ENCODE measurements at places on chromosomes 3 and 15.
A peak's percentile ranks its signal among the peaks of the same experiment; 100 is the strongest.

DNA sequence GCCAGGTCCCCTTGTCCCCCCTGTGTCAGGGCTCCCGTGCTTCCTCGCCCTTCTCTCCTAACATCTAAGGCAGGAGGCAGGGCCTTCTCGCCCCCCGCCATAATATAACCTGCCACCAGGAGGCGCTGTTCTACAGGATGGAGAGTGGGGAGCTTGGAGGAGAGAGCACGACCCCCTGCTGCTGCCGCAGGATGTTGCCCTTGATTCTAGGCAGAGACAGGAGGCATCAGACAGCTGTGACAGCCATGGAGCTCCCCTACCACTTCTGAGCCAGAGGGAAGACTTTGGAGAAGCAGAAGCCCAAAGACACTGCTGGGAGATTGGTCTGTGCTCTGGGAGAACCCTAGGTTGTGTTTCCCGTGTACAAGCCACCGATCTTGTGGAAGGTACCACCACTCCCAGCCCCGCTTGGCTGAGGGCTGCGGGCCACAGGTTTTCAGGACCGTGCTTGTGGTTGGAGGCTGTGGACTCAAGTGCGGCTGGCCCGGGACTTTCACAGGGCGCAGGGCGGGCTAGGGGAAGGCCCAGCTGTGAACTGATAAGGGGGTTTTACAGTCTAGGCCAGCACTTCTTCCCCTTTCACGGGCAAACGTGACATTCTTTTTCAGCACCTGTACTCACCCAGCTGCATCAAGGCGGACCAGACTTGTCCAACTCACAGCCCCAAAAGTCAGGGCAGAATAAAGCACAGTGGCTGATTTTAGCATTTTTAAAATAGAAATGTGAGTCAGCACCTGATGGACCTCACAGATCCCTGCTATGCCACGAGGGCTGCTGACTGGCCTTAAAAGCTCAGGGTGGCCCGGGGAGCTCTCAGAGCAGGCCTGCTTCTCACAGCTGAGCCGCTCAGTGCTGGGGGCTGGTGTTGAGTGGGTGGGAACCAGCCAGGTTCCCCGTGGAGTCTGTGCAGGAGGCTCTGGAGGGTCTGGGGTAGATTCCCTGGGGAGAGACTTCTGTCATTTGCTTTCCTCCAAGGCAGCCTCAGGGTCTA is 2.6 kb upstream of the TIGIT start:
- DNase-seq, result peak; percentile 93

- DNase-seq, result no peak
Measured at GRCh38 chr15:90029024-90029423, 27.9 kb downstream of the ZNF710 start.

DNA sequence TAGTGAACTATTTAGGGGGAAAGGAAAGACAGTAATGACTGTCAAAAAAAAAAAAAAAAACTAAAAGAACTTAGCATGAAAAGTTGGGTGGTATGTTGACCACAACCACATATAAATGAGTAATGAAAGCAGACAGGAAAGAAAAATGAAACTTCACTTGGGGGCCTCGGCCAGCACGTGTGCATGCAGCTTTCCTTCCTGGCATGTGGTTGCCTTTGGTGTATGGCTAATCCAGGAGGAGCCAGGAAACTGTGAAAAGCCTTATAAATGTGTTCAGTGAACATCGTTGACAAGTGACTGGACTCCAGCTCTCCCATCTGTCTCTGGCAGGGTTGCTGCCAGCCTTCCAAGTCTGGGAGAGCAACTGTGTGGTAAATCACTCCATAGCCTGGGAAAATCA is 195.1 kb downstream of the DTWD1 start:
- no peak for DNase-seq

- DNase-seq, result no peak
Measured at GRCh38 chr3:185207931-185208746, 45.7 kb downstream of the EHHADH start.

- DNase-seq, result no peak
Measured at GRCh38 chr15:67570875-67571647, 28.6 kb downstream of the MAP2K5 start.

DNA sequence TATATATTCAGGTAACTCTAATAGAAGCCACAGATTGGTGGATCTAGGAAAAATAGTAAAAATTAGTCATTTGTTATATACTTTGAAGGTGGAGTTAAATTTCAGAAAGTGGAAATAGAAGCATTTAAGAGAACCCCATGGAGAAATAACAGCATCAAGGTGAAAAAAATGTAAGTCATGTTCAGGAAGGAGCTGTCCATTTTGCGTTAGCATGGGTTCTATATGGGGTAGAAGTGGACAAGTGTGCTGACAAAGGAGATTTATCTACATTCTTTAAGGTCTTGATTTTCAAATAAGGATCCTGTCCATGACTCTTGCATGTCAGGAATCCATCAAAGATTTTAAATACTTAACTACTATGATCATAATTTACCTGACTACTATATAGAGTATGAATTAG is 50.2 kb upstream of the ROBO1 start:
- DNase-seq, result no peak

- DNase-seq, result no peak
Measured at GRCh38 chr3:155876503-155876902, 6.1 kb downstream of the GMPS start.

- no peak for DNase-seq
Measured at GRCh38 chr3:177238686-177239216, 41.5 kb upstream of the TBL1XR1 start.

DNA sequence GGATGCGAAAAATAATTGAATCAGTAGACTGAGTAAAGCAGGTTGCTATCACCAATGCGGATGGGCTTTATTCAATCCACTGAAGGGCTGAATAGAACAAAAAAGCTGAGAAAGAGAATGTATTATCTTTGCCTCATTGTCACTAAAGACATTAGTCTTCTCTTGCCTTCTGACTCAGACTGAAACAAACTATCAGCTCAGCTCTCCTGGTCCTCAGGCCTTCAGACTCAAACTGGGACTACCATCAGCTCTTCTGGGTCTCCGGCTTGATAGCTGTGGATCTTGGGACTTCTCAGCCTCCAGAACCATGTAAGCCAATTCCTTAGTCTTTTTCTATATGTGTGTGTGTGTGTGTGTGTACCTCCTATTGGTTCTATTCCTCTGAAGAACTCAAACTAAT is 12.6 kb downstream of the IFT57 start:
- no peak for DNase-seq

GRCh38 chr15:60830479-60830878 is 351.5 kb upstream of the ICE2 start:
- no peak for DNase-seq

- peak; percentile 44 for DNase-seq
Measured at GRCh38 chr3:50503504-50504342, at the start of gene CACNA2D2. Gene CACNA2D2 (minus strand): TSS chr3:50503634. CDS start chr3:50503423, 211 bp downstream.

DNA sequence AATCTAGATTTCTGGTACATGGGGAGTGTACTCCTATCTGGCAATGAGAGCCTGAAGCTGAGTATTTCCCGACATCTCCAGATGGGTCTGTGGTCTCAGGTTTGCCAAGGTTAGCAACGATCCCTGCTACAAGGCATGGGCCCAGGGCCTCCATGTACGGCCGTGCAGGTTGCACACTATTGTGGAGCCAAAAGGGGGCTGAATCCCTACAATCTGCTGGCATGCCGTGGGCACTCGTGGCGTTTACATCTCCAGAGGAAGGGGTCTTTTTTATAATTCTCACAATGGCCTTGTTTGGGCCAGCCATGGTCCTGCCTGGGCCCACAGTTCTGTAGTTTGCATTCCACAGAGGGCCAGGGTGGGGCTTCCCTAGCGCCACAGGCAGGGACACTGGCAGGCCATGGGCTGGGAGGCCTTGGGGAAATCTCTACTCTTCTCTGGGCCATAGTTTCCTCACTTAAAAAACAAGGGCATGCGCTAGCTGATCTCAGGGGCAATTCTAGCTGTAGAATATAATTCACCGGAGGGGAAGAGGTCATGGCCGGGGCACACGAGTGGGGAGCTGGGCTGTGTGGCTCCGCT is 68.9 kb upstream of the TLE3 start:
- no peak for DNase-seq

DNA sequence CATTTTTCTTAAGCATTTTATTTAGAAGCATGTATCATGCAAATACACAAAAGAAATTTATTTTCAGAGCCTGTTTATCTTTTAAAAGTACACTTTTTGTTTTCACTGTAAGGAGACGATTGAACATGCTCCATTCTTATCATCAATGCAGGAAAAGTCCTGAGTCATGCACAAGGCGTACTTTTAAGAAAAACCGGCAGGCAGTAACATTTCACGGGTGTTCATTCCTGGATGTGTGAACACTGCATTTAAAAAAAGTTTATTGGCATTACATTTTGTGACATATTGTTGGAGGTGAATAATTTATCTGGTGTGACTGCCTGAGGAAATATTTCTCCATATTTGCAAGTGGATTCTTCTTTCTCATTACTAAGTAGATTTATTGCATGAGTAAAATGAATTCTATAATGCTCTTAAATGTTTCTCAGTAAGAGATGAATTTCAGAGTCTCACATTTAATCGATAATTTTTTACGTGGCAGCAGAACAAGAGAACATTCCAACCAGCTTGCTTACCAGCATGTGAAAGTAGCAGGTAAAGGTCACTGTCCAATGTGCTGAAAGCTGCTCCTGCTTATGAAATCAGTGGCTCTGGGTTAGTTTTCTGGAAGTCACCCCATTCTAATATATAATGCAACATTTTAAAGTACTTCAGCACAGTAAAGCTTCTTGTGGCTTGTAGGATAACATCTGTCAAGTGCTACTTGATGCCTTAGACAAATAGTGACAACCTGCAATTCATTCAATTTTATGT is 87.0 kb downstream of the SV2B start:
- no peak for DNase-seq

DNA sequence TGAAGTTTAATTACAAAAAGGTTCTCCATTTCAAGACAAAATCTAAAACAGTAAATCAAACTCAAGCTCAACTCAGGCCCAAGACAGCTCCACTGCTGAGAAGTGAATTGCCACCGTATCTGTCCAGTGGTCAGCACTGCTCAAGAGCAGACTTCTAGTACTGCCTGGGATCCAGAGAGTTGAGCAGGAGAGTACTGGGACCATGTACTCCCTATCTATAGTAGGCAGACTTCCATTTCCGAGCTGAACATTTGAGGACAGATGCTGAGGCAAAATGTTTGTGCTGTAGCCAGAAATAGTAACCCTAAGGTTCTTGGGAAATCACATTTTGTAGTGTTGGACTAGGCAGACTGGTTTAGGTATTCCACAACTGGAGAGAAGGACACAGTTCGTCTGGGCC is 44.1 kb downstream of the MRPL3 start:
- DNase-seq, result no peak

DNA sequence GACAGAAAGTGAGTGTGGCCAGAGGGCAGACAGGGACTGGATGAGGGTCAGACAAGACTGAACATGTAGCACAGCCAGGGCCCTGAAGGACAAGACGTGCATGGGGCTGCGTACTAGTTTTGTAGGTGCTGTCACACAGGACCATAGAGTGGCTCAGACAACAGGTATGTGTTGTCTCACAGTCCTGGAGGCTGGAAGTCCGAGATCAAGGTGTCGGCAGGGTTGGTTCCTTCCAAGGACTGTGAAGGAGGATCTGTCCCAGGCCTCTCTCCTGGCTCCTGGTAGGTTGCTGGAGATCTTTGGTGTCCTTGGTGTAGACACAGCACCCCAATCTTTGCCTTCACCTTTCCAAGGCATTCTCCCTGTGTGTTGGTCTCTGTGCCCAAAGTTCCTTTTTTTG is 136.4 kb downstream of the SRGAP3 start:
- DNase-seq, result no peak

DNA sequence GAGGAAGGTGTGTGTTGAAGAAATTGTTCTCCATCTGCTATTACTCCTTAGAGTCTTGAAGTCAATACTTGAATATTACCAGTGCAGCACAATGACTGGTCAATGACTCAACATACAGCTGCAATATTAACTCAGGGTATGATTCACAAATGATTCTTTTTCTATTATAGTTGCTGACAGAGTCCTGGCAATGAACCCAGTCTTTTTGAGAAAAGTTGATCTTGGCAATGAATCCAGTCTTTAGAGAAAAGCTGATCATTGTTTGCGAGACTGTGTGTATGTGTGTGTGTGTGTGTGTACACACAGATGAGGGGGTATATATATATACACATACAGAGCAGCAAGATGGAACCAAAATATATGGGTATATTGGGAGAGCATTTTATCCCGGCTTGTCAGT is 315.1 kb downstream of the ZNF385D start:
- no peak for DNase-seq

DNA sequence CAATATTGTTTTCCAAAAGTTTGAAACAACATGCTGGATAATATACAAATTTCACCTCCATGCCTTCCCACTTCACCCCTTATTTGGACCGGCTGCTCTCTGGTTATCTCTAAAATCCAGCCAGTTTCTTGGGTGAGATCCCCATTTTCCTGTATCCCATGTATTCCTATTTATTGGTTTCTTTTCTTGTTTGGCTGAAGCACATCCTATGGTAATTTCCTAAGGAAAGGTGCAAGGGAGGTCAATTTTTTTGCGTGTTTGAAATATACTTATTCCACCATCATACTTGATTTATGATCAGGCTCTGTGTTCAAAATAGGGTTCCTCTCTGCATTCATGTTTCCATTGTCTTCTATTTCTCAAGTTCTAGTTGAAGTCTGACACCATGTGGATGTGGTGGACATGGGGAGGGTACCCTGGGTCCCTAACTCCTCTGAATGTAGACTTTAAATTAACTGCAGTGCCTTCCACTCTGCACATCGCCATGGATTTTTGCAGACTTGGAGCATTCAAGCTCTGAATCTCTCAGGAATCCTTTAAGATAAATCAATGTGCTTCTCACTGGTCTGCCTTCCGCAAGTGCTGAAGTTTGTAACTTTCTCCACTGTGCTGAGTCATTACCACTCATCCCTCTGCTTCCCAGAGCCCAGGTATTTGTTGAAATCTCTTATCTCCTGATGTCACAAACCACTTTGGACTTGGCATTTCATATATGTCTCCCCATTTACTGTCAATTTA is 52.1 kb upstream of the TLE3 start:
- no peak for DNase-seq

- DNase-seq, result no peak
Measured at GRCh38 chr15:60644903-60645302, 166.0 kb upstream of the ICE2 start.

DNA sequence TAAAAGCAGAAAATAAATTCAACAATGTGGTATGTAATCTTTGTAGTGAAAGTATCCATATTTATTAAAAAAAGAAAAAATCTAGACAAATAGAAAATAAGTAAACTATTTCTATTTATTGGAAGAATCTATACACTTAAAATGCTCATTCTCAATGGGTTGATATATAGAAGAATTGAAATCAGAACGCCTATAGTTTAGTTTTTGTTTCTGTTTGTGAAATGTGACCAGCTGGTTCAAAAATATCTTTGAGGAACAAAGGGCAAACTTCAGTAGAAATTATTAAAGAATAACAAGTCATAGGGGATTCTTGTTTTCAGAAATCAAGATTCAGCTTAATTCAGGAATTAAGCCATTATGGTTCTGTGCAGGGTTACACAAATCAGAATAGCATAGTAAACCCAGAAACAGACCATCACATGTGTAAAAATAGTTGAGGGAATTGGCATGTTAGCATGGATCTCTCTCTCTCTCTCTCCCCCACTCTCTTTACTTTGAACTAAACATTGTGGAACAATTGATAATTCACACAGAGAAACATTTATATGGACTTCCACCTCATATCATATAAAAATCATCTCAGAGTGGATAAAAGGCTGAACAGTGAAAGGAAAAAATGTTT is 134.0 kb downstream of the CHL1 start:
- no peak for DNase-seq

GRCh38 chr3:88032245-88032644 is 26.6 kb downstream of the CGGBP1 start:
- no peak for DNase-seq

GRCh38 chr3:117979466-117979865 is 1055.2 kb downstream of the IGSF11 start:
- no peak for DNase-seq

Measured in activated T-cell treated with anti-CD3 and anti-CD28 coated beads for 4 hours (primary cell).